Dermis blood vessel endothelial cell (primary cell): ENCODE measurements at places on chromosomes 6 and 20. TPM values are rescaled to one million over a fixed set of nuclear protein-coding genes. Genes with fewer than 3 reads are reported as not detected.

HLA-DQA2 gene
- not detected in 2 replicates for total RNA-seq

ERVFRD-1 gene
- total RNA-seq: under 0.01 and 0.05 TPM in 2 replicates

SLC52A3 gene
- 0.23 TPM in 1 of 2 replicates, not detected in the other for total RNA-seq

OXT gene
- total RNA-seq: not detected in 2 replicates

OSER1 gene
- 39.6 and 55.6 TPM in 2 replicates for total RNA-seq

ULBP1 gene
- total RNA-seq: 0.17 and 0.23 TPM in 2 replicates

C4B gene
- 1.2 and 2.6 TPM in 2 replicates for total RNA-seq

GSTA1 gene
- not detected in 2 replicates for total RNA-seq

ADAT2 gene
- total RNA-seq: 3.1 and 3.8 TPM in 2 replicates

SH3BGRL2 gene
- total RNA-seq: 114 and 133 TPM in 2 replicates

DOK5 gene
- 0.34 and 0.51 TPM in 2 replicates for total RNA-seq

OR2H1 gene
- total RNA-seq: not detected in 2 replicates

PKIB gene
- total RNA-seq: 0.19 TPM in 1 of 2 replicates, not detected in the other

FAM83C gene
- not detected in 2 replicates for total RNA-seq

LY6G6D gene
- not detected in 2 replicates for total RNA-seq

NRN1 gene
- total RNA-seq: 43.4 and 56.3 TPM in 2 replicates

MOXD1 gene
- total RNA-seq: 0.34 and 0.65 TPM in 2 replicates

AURKA gene
- total RNA-seq: 12.4 and 66.3 TPM in 2 replicates

C20orf202 gene
- total RNA-seq: not detected in 2 replicates

RIPPLY2 gene
- 0.42 TPM in 1 of 2 replicates, not detected in the other for total RNA-seq

CLPSL1 gene
- not detected in 2 replicates for total RNA-seq

HLA-DOA gene
- not detected in 2 replicates for total RNA-seq

PNPLA1 gene
- not detected in 2 replicates for total RNA-seq

GRIK2 gene
- total RNA-seq: under 0.01 and 0.34 TPM in 2 replicates

ACSS1 gene
- 39.6 and 52.1 TPM in 2 replicates for total RNA-seq
